ENCODE measurements at places on chromosomes 3 and 15.
A peak's percentile ranks its signal among the peaks of the same experiment; 100 is the strongest.

GRCh38 chr3:127673191-127674100 lies 694 bp downstream of the ABTB1 start:
- peak; percentile 75 for DNase-seq

DNA sequence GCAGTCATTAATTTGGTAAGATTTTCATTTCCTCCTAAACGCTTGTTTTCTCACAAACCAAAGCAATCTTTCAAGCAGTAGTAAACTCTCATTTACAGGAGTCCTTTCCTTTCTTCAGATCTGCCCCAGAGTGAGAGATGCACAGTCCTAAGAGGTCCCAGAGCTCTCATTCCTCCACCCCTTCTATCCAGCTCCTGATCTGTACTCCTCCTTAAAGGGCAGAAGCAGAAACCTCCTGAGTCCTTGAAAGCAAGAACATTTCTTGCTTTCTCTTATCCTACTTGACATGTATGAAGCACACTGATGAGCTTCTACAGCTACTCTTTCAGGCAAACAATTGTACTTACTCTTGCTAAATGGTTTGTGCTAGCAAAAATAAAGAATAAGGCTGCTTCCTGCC lies 11.7 kb downstream of the EXD1 start:
- DNase-seq = no peak

- DNase-seq = no peak
Observed at GRCh38 chr3:177705976-177706823, 508.9 kb upstream of the TBL1XR1 start.

DNA sequence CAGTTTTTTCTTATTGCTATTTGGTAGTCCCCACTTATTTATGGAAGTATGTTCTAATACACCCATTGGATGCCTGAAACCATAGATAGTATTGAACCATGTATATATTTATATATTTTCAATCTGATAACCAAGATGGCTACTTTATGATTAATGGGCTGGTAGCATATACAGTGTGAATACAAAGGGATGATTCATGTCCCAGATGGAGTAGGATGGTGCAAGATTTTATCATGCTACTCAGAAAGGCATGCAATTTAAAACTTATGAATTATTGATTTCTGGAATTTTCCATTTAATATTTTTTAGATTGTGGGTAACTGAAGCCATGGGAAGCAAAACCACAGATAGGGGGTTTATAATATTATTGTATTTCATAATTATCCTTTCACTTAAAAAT lies 35.2 kb downstream of the AP4E1 start:
- DNase-seq = no peak

DNA sequence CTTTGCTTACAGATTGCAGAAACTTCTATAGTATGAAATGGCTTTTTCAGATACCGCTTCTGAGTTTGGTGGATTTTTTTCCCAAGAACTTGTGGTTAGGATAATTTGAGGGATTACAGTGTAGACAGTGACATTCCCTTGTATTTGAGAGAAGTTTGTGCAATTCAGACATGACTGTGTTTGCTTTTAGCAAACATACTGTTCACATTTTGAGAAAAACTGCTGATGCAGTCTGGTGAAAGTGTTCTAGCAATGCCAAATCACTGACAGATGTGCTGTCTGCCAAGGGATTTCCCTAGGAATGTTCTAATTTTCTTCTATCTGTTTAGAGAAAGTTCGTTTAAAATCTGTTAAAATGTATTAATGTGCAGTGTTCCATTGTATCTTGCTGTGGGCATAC lies 652.6 kb downstream of the FHIT start:
- no peak for DNase-seq

- DNase-seq = no peak
Observed at GRCh38 chr15:51774916-51775315, 23.5 kb downstream of the TMOD2 start.

GRCh38 chr3:50286322-50287227 lies 5.7 kb downstream of the IFRD2 start:
- no peak for DNase-seq

GRCh38 chr15:93178371-93178770 lies 89.4 kb upstream of the RGMA start:
- DNase-seq = no peak

GRCh38 chr3:17793542-17794195 lies 51.2 kb upstream of the TBC1D5 start:
- no peak for DNase-seq

DNA sequence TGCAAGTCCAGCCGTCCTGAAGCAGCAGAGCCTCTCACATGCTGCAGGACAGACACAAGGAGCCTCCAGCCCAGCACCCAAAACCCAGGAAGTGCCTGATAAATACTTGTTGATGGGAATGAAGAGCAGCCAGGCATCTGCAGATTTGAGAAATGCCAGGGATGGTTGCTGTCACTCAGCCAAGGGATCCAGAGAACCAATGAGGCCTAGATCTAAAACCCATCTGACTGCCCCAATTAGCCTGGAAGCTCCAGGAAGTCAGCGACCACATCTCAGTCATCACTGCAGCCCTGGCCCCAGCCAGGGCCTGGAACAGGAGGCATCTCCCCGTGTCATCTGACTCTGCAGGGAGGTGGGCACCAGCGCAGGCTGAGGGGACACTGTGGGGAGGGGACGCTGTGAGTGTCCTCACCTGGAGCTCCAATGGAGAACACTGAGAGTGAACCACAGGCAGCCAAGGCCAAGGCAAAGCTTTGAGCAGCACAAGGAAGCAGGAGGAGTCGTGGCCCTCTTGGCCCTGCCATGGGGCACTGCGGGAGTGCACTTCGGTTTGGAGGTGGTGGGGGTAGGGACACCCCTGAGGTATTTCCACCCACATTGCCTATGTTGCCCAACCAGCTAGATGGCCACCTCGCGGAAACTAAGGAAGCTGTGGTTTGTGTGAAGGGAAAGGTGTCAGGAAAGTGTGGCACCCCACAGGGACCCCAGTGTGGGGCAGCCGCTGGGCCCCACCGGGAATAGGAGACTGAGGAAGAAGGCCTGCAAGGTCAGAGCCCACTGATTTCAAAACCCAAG lies 229.5 kb downstream of the VPS13C start:
- no peak for DNase-seq

- DNase-seq = no peak
Observed at GRCh38 chr3:98388147-98388546, 2.3 kb upstream of the OR5K3 start.

DNA sequence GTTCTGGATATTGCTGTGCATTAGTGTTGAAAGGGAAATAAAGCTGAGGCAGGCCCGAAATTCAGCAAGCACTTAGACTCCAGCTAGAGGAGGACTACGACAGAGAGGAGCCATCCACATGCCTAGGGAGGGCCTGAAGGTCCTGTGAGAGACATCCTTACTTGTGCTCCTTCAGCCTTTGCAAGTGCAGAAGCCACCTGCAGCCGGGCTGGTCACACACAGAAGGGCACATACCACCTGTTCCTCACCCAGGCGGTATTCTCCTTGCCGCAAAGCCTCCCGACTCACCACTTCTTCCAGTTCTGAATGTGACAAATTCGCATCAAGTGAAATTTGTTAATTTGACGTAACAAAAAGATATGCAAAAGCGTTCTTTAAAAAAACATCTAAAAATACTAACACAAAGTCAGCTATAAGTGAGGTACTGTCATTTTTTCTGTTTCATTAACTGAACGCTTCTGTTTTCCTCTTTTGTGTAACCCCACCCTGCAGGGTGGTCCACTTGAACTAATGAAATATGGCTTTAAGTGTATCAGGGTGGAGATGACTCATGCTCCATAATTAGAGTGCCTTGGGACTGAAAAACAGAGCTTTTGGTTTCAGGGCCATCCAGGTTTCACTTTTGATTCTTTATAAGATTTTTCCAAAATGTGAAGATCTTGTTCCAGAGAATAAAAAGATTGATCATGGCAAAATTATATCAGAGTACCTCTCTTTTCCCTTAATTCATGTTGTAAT lies 467.9 kb upstream of the ATP11B start:
- no peak for DNase-seq

DNA sequence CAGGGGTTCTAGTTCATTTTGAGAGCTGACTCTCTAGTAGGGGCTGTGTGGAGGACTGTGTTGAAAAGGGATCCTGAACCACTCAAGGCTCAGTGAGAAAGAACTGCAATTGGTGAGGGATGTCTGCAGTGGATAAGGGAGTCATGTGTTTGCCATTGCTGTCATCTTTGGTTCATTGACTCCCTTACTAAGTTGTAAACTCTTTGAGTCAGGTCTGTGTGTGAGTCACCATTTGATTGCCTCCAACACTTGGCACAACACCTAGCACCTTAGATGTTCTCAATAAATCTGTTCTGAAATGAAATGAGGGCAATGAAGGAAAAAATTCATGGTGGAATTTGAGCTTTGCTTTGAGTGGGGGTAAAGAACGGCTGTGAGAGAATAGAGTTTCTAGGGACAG lies 51.7 kb downstream of the PLS1 start:
- DNase-seq = no peak

DNA sequence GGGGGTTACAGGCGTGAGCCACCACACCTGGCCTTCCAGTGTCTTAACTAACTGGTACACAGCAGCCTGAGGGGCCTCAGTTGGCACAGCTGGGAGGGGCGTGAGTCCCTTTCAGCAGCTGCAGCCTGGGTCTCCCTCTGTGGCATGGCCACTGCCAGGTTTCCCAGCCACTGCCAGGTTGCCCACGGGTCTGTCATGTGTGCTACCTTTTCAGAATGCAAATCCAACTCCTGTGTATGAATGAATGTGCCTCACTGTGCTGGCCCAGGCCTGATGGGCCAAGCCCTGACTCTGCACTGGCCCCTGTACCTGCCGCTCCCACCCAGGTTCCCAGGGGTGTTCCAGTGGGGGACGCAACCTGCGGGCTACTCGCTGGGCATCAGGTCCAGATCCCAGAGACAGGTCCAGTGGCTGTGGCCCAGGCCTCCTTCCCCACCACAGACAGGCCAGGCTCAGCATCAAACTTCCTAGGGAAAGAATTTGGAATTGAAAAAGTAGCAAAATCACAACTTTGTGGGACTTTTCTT lies 26.0 kb downstream of the WHAMM start:
- no peak for DNase-seq

DNA sequence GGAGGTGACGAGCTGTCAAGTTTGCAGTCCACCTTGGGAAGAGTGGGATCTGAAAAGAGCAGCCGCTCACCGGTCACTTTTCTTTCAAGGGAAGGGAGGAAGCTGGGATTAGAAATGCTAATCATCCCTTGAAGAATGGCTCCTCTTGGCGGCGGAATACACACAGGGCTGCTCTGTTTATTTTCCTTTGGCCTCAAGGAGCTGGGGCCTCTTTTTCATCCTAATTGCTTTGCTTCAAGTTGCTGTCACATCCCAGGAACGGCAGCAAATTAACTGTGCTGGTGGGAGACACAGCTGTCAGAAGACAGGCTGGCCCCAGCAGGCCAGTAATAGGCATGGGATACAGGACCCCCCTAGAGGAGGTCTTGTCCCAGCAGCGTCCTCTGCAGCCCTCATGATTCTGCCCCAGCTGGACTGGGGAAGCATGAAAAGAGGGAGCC lies 6.7 kb downstream of the KBTBD13 start:
- peak; percentile 72 for DNase-seq

DNA sequence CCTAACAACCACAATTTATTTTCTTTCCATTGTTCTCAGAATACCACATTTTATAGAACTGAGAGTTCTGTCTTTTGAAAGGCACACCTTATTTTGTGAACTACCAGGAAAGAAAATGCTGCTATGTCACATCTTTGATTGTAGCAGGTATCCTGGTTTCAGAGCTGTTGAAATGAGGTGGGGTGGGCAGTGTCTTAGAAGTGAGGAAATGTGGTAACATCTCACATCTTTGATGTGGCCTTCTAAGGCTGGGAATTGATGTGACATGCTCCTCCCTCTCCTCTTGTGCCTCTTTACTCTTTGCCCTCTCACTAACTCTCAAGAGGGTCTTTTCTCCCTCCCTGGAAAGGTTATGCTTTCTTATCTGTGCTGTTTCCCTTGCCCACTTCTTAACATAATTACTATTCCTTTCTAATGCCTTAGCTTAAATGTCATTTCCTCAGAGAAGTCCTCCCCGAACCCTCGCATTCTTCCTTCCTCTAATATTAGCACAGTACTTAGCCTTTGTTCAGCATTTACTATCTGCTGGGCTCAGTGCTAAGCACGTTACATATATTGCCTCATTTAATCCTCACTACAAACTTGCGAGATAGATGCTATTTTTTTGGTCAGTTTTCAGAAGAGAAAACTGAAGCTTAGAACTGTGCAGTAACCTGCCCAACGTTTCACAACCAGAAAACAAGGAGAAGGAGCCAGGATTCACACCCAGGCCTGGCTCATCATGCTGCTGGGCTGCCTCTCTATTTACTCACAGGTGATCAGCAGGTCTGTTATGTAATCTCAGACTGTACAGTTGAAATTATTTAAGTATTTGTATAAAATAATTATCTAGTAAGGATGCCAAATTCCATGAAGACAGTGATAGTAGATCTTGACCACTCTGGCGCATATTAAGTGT lies 24.0 kb upstream of the SPTSSB start:
- DNase-seq = no peak

GRCh38 chr3:12670365-12671119 lies 6.6 kb upstream of the RAF1 start:
- no peak for DNase-seq
